ENCODE measurements at places on chromosomes 13 and 19.

- DNase-seq: no peak
Measured at GRCh38 chr13:98171900-98172589, 5.0 kb downstream of the RNF113B start.

DNA sequence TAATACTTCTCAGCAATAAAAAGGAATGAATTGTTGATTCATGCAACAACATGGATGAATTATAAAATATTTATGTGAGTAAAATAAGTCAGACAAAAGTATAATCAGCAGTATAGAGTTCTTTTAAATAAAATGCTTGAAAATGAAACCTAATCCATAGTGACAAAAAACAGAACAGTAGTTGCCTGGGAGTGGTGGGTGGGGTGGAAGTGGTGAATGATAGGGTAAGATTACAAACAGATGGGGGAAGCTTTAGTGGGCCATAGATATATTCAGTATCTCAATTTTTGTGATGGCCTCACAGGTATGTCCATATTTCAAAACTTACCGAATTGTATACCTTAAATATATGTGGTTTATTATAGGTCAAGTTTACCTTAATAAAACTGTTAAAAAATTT is 124.9 kb upstream of the UBL3 start:
- DNase-seq: no peak

GRCh38 chr19:4878491-4878968 is 11.1 kb upstream of the PLIN3 start:
- no peak for DNase-seq

GRCh38 chr13:46382224-46382623 is 4.8 kb downstream of the RUBCNL start:
- DNase-seq: no peak

DNA sequence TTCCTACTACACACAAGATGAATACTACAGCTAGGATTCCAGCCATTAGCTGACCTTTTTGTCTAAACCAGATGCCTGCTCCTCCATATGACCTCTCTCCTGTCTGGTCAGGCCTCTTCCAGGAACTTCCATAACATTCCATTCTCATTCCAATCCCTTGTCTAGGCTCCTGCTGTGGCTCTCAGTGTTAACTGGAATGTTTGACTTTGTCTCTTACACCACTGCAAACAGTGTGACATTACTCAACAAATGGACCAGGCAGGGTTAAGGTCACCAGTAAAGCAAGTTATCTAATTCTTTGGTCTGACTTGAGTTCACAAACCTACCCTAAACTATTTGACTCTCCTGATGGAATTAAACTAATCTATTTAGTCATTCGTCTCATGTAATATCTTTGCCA is 2.1 kb upstream of the GPC6 start:
- DNase-seq: no peak

GRCh38 chr13:26629260-26629825 is 71.9 kb downstream of the WASF3 start:
- no peak for DNase-seq

DNA sequence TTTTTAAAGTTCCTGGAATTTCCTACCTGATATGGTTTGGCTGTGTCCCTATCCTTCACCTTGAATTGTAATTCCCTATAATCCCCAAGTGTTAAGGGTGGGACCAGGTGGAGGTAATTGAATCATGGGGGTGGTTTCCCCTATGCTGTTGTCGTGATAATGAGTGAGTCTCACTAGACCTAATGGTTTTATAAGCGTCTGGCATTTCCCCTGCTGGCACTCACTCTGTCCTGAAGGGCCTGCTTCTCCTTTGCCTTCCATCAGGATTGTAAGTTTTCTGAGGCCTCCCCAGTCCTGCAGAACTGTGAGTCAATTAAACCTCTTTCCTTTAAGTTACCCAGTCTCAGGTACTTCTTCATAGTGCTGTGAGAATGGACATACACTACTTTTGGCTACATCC is 298.7 kb downstream of the HS6ST3 start:
- no peak for DNase-seq

GRCh38 chr19:54253331-54254194 is 3.5 kb downstream of the LILRB5 start:
- no peak for DNase-seq

DNA sequence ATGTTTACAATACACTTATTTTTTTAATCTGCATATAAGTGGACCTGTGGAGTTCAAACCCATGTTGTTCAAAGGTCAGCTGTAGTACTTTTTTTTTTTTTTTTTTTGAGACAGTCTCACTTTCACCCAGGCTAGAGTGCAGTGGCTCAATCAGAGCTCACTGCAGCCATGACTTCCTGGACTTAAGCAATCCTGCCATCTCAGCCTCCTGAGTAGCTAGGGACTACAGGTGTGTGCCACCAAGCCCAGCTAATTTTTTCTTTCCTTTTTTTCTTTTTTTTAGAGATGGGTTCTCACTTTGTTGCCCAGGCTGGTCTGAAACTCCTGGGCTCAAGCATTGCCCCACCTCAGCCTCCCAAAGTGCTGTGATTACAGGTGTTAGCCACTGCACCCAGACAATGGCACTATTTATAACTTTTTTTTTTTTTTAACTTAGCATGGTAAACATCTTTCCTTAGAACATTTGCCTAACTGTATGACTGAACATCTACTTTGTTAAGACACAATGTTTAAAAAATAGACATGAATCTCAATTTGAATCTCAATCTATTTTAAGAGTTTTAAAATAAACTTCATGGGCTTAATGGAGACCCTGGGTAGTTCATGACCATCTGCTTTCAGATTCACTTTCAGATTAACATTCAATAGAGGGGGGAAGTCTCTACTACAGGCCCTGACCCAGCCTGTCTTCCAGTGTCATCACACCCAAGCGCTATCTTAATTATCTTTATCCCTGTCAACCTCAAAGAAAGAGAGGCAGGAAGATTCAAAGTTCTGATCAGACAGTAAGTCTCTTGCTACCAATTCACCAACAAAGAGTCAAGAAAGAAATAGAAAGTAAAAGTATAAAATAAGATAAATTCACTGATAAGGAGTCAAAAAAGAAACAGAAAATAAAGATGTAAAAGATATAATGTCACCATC is 97.7 kb upstream of the DOCK9 start:
- DNase-seq: no peak

DNA sequence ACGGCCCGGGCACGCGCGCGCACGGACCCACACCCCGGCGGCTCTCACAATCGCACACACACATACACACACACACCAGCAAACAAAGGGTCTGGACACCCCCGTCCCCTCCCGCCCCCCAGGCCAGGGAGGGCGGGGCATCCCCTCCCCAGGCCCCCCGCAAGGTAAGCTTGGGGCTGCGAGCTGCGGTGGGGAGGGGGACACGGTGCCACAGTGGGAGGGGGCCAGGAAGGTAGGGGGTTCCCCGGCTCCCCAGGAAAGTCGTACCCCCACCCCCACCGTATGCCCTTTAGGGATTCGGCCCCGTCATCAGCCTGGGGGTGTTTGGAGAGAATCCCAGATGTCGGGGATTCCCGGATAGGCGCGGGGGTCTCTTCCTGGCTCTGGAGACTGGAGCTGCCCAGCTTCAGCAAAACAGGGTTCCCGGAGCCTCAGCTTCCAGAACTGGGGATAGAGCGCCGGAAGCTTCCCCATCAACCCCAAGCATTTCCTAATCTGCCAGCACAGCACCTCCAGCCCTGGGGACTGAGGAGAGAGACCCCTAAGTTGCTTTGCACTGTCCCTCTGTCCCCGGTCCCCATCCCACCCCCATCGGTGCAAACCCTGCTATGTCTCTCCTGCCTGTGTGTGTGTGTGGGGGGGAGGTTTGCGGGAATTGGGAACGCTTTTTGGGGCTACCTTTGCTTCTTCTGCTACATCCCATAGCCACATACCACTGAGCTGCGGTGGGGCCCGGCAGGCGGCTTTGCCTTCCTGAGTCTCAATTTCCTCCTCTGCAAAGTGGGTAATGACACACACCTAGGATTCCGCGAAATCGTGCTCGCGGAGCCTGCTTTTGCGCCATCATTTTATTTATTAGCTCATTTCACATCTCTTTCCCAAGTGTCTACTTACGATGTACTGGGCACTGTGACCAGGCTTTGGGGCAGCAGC is 1.8 kb upstream of the CDC37 start:
- DNase-seq: no peak

Data from activated CD8-positive, alpha-beta memory T cell treated with anti-CD3 and anti-CD28 coated beads for 48 hours (primary cell).